ENCODE measurements at places on chromosomes 1 and 21.

GRCh38 chr1:221411283-221411682 lies 330.6 kb downstream of the DUSP10 start:
- DNase-seq: no peak

- DNase-seq: no peak
These were observed 3.2 kb downstream of the FCRL2 start for GRCh38 chr1:157773493-157774350.

DNA sequence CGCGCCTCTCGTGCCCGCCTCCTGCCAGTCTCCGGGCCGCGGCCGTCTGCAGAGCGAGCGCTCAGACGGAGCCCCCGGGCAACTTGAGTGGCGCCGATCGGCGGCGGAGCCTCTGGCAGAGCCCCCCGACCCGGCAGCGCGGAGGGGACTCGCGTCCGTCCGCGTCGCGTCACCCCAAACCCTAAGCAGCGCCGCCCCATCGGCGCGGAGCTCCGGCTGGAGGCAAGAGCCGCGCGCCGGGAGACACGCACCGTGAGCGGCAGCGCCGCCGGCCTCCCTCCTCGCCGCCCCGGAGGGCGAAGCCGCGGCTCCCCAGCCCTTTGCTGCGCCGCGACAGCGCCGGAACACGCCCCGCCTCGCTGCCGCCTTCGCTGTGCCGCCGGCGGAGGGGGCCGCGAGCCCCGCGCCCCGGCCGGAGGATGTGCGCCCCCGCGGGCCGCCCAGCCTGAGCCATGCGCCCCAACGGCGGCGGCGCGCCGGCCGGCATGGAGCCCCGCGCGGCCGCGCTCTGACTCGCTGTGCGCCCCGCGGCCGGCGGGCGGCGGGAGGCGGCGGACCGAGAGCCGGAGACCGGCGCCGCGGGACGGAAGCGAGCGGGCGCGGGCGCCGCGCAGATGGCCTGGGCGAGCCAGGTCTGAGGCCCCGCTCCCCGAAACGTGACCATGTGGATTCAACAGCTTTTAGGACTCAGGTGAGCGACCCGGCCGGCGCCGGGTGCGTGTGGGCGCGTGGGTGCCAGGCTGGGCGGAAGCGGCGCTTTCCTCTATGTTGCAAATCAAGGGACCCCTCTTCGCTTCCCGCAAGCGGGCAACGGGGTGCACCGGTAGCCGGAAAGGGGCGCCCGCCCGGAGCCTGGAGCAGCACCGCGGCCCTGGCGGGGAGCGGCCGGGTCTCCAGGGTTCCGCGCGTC lies 610 bp downstream of the AJAP1 start:
- no peak for DNase-seq

DNA sequence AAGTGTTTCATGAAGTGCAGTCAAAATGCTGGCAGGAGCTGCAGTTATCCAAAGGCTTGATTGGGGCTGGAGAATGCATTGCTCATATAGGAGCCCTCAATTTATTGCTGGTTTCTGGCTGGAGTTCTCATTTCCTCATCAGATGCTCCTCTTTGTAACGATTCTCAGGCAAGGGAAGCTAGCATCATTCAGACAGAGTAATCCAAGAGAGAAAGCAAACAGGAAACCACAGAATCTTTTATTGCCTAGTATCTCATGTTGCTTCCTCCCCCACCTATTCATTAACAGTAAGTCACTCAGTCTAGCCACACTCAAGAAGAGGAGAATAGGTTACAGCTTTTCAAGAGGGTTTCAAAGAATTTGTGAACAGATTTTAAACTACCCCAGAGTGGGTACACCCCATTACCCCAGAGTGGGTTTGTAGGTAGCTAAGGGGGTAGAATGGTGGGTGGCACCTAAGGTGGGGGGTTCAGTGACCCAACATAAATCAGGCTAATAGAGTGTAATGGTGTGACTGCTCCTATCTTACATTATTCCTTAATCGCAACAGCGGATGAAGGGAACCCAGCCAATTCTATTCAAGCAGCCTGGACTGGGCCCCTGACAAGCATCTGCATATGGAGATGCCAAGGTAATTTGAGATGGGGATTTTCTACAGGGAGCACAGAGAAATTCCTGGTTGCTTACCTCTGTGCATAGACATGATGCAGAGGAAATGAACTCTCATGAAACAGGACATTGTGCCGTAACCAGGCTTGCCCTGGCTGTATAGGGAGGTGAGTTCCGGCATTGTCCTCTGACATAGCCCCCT lies 67.1 kb downstream of the KCNJ15 start:
- DNase-seq: no peak

GRCh38 chr1:243933495-243933894 lies 83.5 kb upstream of the AKT3 start:
- DNase-seq: no peak

DNA sequence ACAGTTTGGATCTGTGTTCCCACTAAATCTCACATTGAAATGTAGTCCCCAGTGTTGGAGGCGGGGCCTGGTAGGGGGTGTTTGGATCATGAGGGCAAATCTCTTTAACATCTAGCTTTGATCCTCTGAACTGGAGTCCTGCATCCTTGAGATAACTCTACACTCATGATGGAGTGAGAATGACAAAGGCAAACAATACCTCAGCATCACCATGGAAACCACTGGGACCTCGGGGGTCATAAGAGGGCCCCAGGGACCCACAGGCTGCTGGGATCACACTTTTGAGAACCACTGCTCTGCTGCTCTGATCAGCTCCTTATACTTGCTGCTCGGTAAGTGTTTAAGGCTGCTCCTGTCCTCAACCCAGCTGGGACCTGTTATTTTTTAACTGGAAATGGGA lies 13.4 kb upstream of the OBSCN start:
- DNase-seq: no peak

DNA sequence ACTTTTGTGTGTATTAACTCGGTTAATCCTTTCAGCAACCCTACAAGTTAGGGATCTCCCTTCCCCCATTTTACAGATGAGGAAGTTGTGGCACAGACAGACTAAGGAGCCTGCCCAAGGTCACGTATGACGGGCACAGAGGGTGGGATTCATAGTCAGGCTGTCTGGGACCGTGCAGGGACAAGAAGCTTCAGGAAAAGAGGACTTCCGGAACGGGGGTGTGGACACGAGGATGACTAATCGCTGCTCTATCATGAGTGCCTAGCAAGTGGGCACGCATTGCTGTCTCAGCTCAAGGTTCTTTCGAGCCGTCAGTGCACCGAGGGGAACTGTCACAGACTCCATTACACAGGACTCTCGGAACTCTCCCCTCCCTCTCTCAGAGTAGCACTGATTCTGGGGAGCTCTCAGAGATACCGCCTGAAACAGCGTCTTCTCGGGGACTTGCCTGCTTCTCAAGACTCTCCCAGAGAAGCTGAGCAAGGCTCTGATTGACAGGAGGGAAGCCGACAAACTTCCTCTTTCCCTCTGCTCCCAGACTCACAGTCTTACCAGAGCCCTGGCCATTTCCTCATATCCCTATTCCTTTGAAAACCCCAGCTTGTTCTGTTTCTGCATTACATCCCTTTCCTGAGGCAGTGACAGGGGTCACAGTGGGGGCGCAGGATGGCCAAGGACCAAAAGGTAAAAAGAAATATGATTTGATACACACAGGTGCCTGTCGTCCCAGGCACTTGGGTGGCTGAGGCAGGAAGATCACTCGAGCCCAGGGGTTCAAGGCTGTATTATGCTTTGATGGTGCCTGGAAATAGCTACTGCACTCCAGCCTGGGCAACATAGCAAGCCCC lies 14.4 kb downstream of the FHAD1 start:
- DNase-seq: peak; percentile 12

GRCh38 chr1:214473387-214473786 lies 78.0 kb downstream of the PTPN14 start:
- DNase-seq: no peak

GRCh38 chr1:41528106-41528505 lies 43.6 kb upstream of the EDN2 start:
- DNase-seq: no peak

DNA sequence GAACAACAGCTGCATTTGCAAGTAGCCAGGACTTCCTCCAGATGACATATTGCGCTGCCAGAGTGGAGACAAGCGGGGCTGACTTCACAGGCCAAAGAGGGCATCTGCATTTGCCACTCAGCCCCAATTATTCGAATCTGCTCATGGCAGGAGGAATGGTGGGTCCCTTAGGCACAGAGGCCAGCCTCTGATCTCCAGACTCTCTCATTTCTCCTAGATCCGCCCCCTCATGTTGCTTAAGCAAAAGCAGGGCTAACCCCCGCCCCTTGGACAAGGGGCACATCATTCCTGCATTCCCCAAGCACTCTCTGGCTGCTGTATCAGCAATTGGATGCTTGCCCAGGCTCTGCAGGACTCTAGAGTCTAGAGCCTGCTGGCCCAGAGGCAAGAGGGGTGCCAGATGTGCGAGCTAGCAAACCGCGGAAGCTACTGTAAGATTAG lies 262.4 kb downstream of the ST6GALNAC3 start:
- no peak for DNase-seq

GRCh38 chr21:34761758-34762330 lies 93.0 kb downstream of the CLIC6 start:
- no peak for DNase-seq

DNA sequence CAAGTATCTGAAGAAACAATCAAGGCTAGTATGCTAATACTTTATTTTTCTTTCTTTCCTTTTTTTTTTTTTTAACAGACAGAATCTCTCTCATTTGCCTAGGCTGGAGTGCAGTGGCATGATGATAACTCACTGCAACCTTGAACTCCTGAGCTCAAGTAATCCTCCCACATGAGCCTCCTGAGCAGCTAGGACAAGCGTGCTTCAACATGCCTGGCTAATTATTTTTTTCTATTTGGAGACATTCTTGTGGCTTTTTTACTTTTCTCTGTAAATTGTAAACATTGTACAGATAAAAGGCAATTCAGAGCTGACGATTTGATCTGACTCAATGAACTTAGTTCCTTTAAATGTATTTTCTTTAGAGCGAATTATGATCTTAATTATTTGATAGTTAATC lies 41.4 kb downstream of the CCDC18 start:
- no peak for DNase-seq

DNA sequence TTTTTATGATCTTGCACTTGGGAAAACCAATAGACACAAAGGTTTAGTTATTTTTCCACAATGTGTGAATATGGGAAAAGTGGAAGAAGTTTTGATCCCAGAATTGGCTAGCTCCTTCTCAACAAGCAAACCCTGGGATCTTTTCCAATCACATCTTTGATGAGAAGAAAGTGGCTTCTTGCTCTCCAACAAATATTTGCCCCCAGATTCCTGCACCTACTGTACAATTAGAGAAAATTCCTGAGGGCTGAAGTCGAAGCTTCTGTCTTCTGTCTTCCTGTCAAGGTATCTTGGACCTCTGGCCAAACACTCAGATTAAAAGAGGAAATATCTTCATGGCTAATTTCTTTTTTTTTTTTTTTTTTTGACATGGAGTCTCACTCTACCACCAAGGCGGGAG lies 113.1 kb upstream of the SLC45A1 start:
- no peak for DNase-seq

- no peak for DNase-seq
These were observed 33.7 kb upstream of the LIN9 start for GRCh38 chr1:226342656-226343055.

- no peak for DNase-seq
These were observed at the start of gene AK5 for GRCh38 chr1:77281491-77282186. Gene AK5 (plus strand): TSS chr1:77282019. CDS start chr1:77282314, 295 bp downstream.

DNA sequence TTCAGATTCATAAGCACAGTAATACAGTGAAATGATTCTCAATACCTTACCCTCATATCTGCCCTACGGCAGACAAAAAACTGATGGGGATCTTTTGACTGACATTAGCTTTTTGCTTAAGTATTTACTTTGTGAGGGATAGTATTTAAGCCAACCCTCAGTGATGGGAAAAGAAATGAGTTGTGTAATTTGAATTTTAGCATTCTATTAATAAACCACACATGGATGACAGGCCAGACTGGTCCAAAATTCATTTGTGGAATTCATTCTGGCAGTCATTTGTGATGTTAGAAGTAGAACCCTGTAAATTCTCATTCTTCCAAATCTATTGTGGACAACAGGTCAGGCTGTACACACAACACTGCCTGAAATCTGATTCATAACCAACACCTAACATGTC lies 14.9 kb downstream of the TRIM33 start:
- no peak for DNase-seq

- DNase-seq: no peak
These were observed 465.8 kb upstream of the PLXNA2 start for GRCh38 chr1:208709981-208710380.

DNA sequence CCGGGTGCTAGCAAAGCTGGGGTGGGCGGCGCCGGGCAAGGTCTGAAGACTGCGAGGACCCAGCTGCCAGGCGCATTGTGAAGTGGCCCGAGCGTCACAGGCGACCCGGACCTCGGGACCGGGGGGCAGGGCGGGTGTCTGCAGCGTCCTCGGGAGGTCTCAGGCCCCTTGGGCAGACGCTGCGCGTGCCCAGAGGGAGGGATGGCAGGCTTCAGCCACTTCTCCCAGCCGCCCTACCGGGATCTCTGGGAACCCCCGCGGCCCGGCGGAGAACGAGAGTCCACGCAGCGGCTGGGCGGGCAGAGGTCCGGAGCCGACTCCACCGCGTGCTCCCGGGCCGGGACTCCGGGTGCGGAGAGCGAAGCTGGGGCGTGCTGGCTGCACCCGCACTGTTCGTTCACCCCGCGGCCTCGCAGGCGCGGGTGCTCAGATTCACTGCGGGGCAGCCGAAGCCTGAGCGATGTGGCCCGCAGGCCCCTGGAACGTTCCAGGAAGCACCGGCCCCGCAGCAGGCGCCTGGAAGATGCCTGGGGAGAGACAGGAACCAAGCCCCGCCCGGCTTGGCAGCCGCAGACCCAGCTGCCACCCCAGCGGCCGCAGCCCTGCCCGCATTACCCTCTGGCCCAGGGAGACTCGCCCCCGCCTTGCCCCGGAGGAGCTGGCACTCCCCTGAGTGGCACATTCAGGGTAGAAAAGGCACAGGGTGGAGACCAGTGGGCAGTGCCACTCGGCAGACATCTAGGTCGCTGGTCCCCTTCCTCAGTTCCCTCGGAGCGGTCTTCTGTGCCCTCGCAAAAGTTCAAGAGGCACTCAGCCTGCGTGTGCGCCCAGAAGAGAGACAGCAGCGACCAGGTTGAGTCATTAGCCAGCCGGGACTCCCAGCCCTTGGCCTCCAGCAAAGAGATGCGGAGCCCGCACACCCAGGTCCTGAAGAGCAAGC lies at the start of gene CCDC185:
CCDC185 (plus strand) TSS at position 141 of the 940 bp plus-strand sequence; CDS start at position 202, 61 bp downstream.
- DNase-seq: no peak

DNA sequence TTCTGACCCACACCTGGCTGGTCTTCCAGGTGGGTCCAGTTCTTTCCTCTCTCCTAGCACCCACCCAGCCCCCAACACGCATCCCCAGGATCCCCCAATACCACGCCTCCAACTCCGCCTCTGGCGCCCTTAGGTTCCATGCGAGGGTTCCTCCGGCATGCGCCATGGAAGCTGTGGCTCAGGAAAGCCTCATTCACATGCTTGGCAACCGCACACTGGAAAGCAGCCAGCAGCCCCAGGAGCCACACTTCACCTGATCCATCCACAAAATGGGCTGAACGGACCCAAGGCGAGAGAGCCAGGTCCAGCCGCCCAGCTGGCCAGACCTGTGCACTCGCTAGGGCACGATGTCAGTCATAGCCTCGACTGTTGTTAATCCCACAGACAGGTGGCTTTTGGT lies 161.2 kb downstream of the PSMG1 start:
- no peak for DNase-seq

All from activated CD8-positive, alpha-beta memory T cell treated with anti-CD3 and anti-CD28 coated beads for 4 hours (primary cell).